Activated B cell treated with CpG ODN at 0.5 μM for 24 hours (primary cell): ENCODE measurements at places on chromosomes 4 and X. TPM values are rescaled to one million over a fixed set of nuclear protein-coding genes. Genes with fewer than 3 reads are reported as not detected.

ZXDA gene
- total RNA-seq = 9.2 and 9.8 TPM in 2 replicates

SUPT20HL2 gene
- total RNA-seq = not detected in 2 replicates

DNA sequence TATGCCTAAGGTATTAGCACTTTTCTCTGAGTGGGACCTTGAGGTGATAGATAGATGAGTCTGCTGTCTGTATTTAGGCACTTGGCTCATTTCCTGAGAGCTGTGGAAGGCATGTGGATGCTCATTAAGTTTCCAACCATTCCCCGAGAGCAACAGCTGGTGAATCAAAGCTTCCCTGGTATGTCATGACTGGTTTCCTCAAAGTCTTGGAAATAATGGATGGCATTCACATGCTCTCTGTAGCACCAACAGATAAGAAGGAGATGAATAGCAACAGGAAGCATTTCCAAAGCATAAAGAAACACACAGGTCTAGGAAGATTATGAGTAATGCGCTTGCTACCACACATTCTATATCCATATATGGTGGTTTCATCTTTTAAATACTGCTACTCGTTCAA, 118.3 kb upstream of the ETNPPL start:
- no peak overlapping the region for H3K4me3 ChIP-seq
- DNase-seq = no peak
- H3K36me3 ChIP-seq = no peaks in the 10 kb centered on the region
- H3K27me3 ChIP-seq = peaks cover 4% of the 10 kb centered on the region
- H3K27ac ChIP-seq = no peak overlapping the region
- H3K4me1 ChIP-seq = no peaks in the 10 kb centered on the region

DNA sequence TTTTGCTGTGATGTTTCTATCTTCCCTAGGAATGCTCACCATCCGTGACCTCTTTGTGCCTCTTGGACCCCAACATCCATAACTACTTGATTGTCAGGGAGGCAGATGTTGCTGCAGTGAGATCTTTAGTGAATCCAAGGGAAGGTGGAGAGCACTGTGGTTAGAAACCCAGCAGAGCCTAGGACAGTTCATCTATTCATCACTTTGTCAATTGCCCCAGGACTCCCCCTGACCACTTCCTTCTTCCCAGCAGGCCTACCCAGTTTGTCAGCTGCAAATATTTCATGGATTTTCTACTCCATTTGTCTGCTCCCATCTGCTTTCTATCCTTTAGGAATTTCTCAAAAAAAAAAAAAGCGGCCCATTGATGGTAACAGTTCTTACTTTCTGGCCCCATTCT, 942.8 kb downstream of the PCDH7 start:
- H3K4me1 ChIP-seq = no peaks in the 10 kb centered on the region
- H3K36me3 ChIP-seq = no peaks in the 10 kb centered on the region
- no peak overlapping the region for H3K27ac ChIP-seq
- H3K27me3 ChIP-seq = no peaks in the 10 kb centered on the region
- no peak for DNase-seq
- no peak overlapping the region for H3K4me3 ChIP-seq

DNA sequence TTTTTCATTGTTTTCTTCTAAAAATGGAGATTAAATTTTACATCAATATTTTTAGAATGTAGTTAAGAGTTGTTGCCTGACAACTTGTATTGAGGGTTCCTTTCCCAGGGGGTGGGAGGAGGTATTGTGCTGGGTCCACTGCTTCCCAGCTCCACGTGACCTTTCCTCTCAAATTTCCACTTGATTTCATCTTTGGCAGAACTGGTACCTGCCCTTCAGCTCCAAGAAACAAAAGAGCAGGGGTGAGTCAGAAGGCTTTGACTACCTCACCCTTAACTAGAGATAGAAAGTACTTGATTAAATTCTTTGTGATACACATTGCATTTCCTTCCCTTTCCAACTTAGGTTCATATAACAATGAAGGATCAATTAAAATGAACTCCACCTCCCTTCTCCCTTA, 19.7 kb downstream of the TRIM2 start:
- DNase-seq = no peak
- peaks cover 34% of the 10 kb centered on the region for H3K4me1 ChIP-seq
- no peak overlapping the region for H3K27ac ChIP-seq
- peaks cover 5% of the 10 kb centered on the region for H3K36me3 ChIP-seq

ADGRL3 gene
- total RNA-seq = not detected in 2 replicates

CXXC4 gene
- not detected in 2 replicates for total RNA-seq

- DNase-seq = no peak
- H3K27ac ChIP-seq = no peak overlapping the region
- no peak overlapping the region for H3K4me3 ChIP-seq
- peaks cover 3% of the 10 kb centered on the region for H3K36me3 ChIP-seq
These were observed 112.7 kb downstream of the SH3RF1 start for GRCh38 chr4:169158046-169158445.

GRCh38 chr4:72568959-72569718, at the start of gene ADAMTS3:
Gene ADAMTS3, minus strand, starts transcription at chr4:72569221. Its CDS starts 459 bp downstream, at chr4:72568762.
- DNase-seq = no peak
- H3K4me3 ChIP-seq = peak within 1 kb of the TSS; percentile 53
- peaks cover 40% of the 10 kb centered on the region for H3K27me3 ChIP-seq
- H3K4me1 ChIP-seq = peaks cover 22% of the 10 kb centered on the region
- H3K27ac ChIP-seq = no peak within 1 kb of the TSS
- no peaks in the 10 kb centered on the region for H3K36me3 ChIP-seq

DNA sequence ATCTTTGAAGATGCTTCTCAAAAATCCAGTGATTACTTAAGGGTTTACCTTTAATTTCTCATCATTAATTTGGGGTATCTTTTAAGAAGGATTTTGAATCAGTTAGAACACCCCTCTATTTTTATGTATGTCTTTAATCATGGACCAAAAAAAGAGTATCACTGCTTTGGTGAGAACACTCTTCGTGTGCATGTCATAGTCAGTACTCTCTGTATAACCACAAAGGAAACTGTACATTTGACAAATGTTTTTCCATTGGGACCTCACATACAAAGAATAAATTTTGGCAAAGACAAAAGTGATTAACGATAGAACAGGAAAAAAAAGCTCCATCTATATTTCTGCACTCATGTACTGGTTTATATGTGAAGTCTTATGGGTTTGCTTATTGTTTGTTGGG, 31.3 kb downstream of the FAM241A start:
- H3K4me1 ChIP-seq = no peaks in the 10 kb centered on the region
- H3K27me3 ChIP-seq = no peaks in the 10 kb centered on the region
- no peaks in the 10 kb centered on the region for H3K36me3 ChIP-seq

EXOC1L gene
- not detected in 2 replicates for total RNA-seq

RGN gene
- 0.24 and 0.27 TPM in 2 replicates for total RNA-seq

ATP8A1 gene
- total RNA-seq = 27.9 and 35.6 TPM in 2 replicates

KLB gene
- 0.18 and 0.20 TPM in 2 replicates for total RNA-seq

- H3K4me1 ChIP-seq = peaks cover 31% of the 10 kb centered on the region
- H3K27ac ChIP-seq = no peak overlapping the region
- no peaks in the 10 kb centered on the region for H3K27me3 ChIP-seq
- peaks cover 5% of the 10 kb centered on the region for H3K36me3 ChIP-seq
- no peak for DNase-seq
These were observed 1.8 kb downstream of the FLNA start for GRCh38 chrX:154372612-154373022.

- H3K27me3 ChIP-seq = no peaks in the 10 kb centered on the region
- H3K36me3 ChIP-seq = no peaks in the 10 kb centered on the region
- no peak for DNase-seq
- no peak overlapping the region for H3K27ac ChIP-seq
These were observed 100.7 kb downstream of the GPC3 start for GRCh38 chrX:133884430-133885394.

DNA sequence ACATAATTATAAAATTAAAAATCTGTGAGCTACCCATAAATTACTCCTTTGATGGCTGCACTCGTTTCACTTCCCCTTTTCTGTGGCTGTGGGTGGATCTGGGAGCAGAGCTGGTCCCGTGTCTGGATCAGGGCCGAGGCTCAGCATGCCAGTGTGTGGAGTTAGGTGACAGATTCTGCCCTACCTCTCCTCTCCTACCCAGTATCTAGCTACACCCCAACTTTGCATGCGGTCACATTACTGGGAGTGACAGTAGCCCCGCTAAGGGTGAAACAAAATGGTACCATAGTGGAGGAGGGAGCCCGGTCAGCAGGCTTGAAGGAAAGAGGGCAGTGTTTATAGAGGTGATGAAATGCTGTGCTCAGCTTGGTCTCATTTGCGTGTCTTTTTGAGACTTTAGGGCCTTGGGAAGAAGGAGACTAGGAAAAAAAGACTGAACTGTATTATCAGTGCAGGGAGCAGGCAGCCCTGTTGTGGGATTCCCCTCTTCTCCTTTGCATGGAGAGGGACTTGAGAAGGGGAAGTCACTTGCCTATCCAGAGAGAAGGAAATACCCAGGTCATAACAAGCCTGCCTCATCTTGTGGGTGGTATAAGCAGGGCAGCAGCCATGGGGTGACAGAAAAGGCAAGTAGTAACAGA, 48.4 kb downstream of the ARHGAP10 start:
- peaks cover 6% of the 10 kb centered on the region for H3K27me3 ChIP-seq
- H3K4me3 ChIP-seq = peak overlapping the region; percentile 6
- H3K4me1 ChIP-seq = peaks cover 15% of the 10 kb centered on the region

PAGE5 gene
- 0.67 and 1.8 TPM in 2 replicates for total RNA-seq

- H3K27me3 ChIP-seq = no peaks in the 10 kb centered on the region
- no peak overlapping the region for H3K4me3 ChIP-seq
- no peak for DNase-seq
- no peaks in the 10 kb centered on the region for H3K36me3 ChIP-seq
- H3K27ac ChIP-seq = no peak overlapping the region
These were observed 8.9 kb downstream of the PSAPL1 start for GRCh38 chr4:7425591-7426468.

USP17L28 gene
- total RNA-seq = not detected in 2 replicates

DNA sequence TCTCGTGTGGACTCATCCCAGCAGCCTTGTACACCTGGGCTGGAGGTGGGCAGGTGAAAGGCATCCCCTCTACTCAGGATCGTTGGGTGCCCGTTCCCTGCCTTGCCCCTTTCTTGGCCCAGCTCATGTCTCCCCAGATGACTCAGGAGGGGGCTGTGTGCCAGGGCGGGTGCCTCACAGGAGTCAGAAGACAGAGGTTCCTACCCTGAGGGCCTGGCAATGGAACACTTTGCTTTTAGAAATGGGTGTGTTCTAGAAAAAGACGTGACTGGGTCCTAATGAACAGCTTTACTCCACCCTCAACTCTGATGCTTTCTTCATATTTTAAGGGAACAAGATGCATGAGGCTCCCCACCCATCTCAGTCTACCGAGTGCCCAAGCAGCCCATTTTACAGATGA, 22.5 kb upstream of the TRIM2 start:
- peaks cover 5% of the 10 kb centered on the region for H3K27me3 ChIP-seq
- DNase-seq = no peak
- H3K27ac ChIP-seq = no peak overlapping the region
- no peaks in the 10 kb centered on the region for H3K4me1 ChIP-seq
- no peak overlapping the region for H3K4me3 ChIP-seq

GRCh38 chrX:9341291-9342201, 123.3 kb upstream of the TBL1X start:
- H3K27me3 ChIP-seq = no peaks in the 10 kb centered on the region
- peak overlapping the region; percentile 73 for H3K4me3 ChIP-seq
- peak; percentile 51 for DNase-seq

DNA sequence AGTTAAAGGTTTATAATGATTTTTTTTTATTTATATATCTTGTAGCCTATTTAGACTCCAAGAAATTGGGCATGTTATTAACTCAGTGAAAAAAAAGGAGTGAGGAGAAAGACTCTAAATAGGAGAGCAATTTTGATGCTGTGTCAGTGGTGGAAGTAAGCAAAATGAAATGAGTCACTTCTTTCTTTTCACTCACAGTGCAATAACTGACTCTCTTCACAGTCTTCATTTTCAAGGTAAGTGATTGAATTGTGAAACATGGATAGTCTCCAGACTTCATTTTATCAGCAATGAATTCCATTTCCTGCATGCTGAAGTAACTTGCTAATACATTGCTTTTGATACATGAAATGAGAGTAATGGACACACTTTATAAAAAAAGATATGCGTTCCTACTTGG, 2271.5 kb downstream of the PCDH7 start:
- H3K27me3 ChIP-seq = no peaks in the 10 kb centered on the region
- H3K27ac ChIP-seq = no peak overlapping the region
- no peaks in the 10 kb centered on the region for H3K4me1 ChIP-seq
- DNase-seq = no peak
- no peaks in the 10 kb centered on the region for H3K36me3 ChIP-seq

FGFBP1 gene
- not detected in 2 replicates for total RNA-seq

DNA sequence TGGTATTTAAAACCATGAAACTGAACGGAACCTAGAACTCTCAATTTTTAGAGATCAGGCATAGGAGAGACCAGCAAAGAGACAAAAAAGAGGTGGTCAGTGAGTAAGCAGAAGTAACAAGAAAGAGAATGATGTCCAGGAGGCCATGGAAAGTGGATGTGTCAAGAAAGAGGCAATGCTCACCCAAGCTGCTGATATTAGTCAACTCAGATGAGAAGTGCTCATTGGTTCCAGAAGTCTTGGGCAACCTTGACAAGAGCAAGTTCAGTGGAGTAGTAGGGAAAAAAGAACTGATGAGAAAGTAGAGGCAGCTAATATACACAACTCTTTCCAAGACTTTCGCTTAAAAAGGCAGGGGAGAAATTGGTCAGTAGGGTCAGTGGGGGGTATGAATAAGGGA, 23.0 kb upstream of the CCDC149 start:
- no peaks in the 10 kb centered on the region for H3K36me3 ChIP-seq
- no peak overlapping the region for H3K4me3 ChIP-seq
- no peak for DNase-seq
- H3K4me1 ChIP-seq = no peaks in the 10 kb centered on the region
